ENCODE measurements at places on chromosomes 3 and 15.

- DNase-seq: no peak
Observed at GRCh38 chr3:180011927-180012326, 24.8 kb downstream of the PEX5L start.

DNA sequence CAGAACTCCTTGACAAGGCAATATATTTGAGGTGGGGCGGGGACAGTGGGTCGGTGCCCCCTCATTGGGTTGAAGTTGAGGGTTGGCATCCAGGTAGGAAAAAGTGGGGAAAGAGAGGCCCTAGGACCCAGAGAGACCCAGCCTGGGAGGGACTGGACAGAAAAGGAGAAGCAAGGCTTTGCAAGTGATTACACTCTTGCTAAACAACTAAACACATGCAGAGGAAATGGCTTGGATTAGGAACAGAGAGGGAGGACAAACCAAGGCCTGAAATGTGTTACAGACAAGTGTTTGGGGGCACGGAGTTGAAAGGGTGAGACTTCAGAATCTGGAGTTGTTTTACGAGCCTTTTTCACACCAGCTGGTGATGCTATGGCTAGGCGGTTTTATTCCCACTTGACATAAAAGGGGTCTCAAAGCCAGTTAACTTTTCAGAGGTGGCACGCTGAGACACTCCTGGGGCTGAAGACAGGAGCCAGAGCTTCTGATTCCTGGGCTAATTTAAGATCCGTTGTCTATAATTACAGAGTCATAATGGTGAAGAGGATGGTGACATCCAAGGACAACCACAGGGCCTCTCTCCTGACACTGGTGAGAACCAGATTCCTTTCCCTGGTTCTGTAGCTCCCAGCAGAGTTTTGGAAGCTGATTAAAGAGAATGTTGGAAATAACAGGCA lies 7.7 kb upstream of the KCTD6 start:
- no peak for DNase-seq

GRCh38 chr3:116563351-116563750 lies 118.1 kb upstream of the LSAMP start:
- DNase-seq: no peak

GRCh38 chr15:68626283-68626682 lies 47.5 kb downstream of the CORO2B start:
- DNase-seq: no peak

- no peak for DNase-seq
Observed at GRCh38 chr3:149908424-149908957, 62.2 kb downstream of the PFN2 start.
